Articular chondrocyte of knee joint (primary cell): ENCODE measurements at places on chromosomes 3 and 15. TPM values are rescaled to one million over a fixed set of nuclear protein-coding genes. Genes with fewer than 3 reads are reported as not detected.

Gene CELSR3
- total RNA-seq: 1.3 and 1.4 TPM in 2 replicates

Gene CYP11A1
- 4.6 and 5.2 TPM in 2 replicates for total RNA-seq

Gene ACTRT3
- total RNA-seq: 4.4 and 5.0 TPM in 2 replicates

Gene LRRC2
- total RNA-seq: 10.5 and 18.0 TPM in 2 replicates

Gene ZMYND10
- total RNA-seq: 2.0 and 4.2 TPM in 2 replicates

Gene FAM240A
- total RNA-seq: 0.65 and 3.0 TPM in 2 replicates

Gene AEN
- total RNA-seq: 25.3 and 33.7 TPM in 2 replicates

Gene MYO5C
- total RNA-seq: 0.52 and 1.2 TPM in 2 replicates

Gene WDR93
- total RNA-seq: 0.26 and 0.32 TPM in 2 replicates

Gene SCAPER
- total RNA-seq: 14.5 and 15.1 TPM in 2 replicates

Gene SCAANT1
- total RNA-seq: not detected in 2 replicates

Gene HIGD2B
- not detected in 2 replicates for total RNA-seq

Gene NOX5
- 0.22 and 0.26 TPM in 2 replicates for total RNA-seq

Gene NR1I2
- 0.11 and 0.13 TPM in 2 replicates for total RNA-seq

Gene SLC12A8
- total RNA-seq: 1.6 and 2.3 TPM in 2 replicates

Gene GOLGA6D
- total RNA-seq: not detected in 2 replicates

Gene ATP2B2
- total RNA-seq: not detected in 2 replicates

Gene FANCD2OS
- total RNA-seq: not detected in 2 replicates

Gene MBNL1
- total RNA-seq: 299 and 348 TPM in 2 replicates

Gene C3orf70
- 1.5 and 3.9 TPM in 2 replicates for total RNA-seq

Gene HTR3E
- total RNA-seq: not detected in 2 replicates

Gene AHSG
- 0.11 TPM in 1 of 2 replicates, not detected in the other for total RNA-seq

Gene PHLDB2
- 21.7 and 22.9 TPM in 2 replicates for total RNA-seq

Gene CGNL1
- 4.7 and 8.1 TPM in 2 replicates for total RNA-seq

Gene MOBP
- not detected in 2 replicates for total RNA-seq

Gene NDN
- total RNA-seq: 71.0 and 81.0 TPM in 2 replicates

Gene SAMMSON
- not detected in 2 replicates for total RNA-seq

Gene GOLGA6A
- 0.11 and 0.13 TPM in 2 replicates for total RNA-seq

Gene TEX264
- 37.8 and 45.6 TPM in 2 replicates for total RNA-seq

Gene LRRN1
- total RNA-seq: 1.4 and 4.5 TPM in 2 replicates

Gene CLDND1
- 70.8 and 84.1 TPM in 2 replicates for total RNA-seq

Gene OR5H1
- total RNA-seq: not detected in 2 replicates

Gene SMCO1
- total RNA-seq: not detected in 2 replicates

Gene CLRN1
- total RNA-seq: not detected in 2 replicates
